ENCODE measurements at places on chromosomes 6 and 20. TPM values are rescaled to one million over a fixed set of nuclear protein-coding genes. Genes with fewer than 3 reads are reported as not detected.

The TMEM244 gene
- total RNA-seq = not detected

The SNAP91 gene
- total RNA-seq = 3.2 TPM

The ZSCAN23 gene
- 2.9 TPM for total RNA-seq

The SCRT2 gene
- not detected for total RNA-seq

The CDH26 gene
- 1.4 TPM for total RNA-seq

The C6orf163 gene
- total RNA-seq = 3.0 TPM

The C4A gene
- 46.7 TPM for total RNA-seq

The COL20A1 gene
- total RNA-seq = not detected

The HMGCLL1 gene
- 7.5 TPM for total RNA-seq

The SEL1L2 gene
- total RNA-seq = 3.3 TPM

The GGTLC1 gene
- not detected for total RNA-seq

The CLVS2 gene
- total RNA-seq = 1.5 TPM

The PRPH2 gene
- total RNA-seq = 0.71 TPM

The RIOK1 gene
- 14.7 TPM for total RNA-seq

The GLP1R gene
- total RNA-seq = not detected

The BMP5 gene
- not detected for total RNA-seq

The KCNS1 gene
- total RNA-seq = 0.14 TPM

The WFDC12 gene
- not detected for total RNA-seq

The SNAP25 gene
- total RNA-seq = 19.3 TPM

The HDGFL1 gene
- not detected for total RNA-seq

The MTFR2 gene
- 0.36 TPM for total RNA-seq

The DACT2 gene
- total RNA-seq = 0.16 TPM

The OR12D3 gene
- total RNA-seq = not detected

The DNPH1 gene
- total RNA-seq = 91.8 TPM

The HLA-DOB gene
- total RNA-seq = not detected

The SAMHD1 gene
- total RNA-seq = 137 TPM
